ENCODE measurements at places on chromosomes 12 and 14.

- no peak for DNase-seq
These were observed 56.1 kb upstream of the FUT8 start for GRCh38 chr14:65356327-65356836.

- DNase-seq = no peak
These were observed 179.7 kb downstream of the PDZRN4 start for GRCh38 chr12:41367726-41368405.

DNA sequence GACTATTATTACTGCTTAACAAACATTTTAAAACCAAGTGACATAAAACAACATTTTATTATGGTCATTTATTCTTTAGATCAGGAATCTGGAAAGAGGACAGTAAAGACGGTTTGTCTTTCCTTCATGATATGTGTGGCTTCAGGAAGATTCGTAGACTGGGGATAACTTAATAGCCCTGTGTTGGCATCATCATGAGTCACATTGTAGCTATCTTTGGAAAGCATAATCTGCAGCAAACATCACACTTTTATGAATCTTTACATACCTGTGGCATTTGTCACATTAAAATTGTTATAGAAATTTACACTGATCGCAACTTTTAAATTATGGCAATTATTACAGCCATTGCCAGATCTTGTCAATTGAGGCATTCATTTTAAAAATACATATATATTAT lies 397.1 kb downstream of the NOVA1 start:
- no peak for DNase-seq

DNA sequence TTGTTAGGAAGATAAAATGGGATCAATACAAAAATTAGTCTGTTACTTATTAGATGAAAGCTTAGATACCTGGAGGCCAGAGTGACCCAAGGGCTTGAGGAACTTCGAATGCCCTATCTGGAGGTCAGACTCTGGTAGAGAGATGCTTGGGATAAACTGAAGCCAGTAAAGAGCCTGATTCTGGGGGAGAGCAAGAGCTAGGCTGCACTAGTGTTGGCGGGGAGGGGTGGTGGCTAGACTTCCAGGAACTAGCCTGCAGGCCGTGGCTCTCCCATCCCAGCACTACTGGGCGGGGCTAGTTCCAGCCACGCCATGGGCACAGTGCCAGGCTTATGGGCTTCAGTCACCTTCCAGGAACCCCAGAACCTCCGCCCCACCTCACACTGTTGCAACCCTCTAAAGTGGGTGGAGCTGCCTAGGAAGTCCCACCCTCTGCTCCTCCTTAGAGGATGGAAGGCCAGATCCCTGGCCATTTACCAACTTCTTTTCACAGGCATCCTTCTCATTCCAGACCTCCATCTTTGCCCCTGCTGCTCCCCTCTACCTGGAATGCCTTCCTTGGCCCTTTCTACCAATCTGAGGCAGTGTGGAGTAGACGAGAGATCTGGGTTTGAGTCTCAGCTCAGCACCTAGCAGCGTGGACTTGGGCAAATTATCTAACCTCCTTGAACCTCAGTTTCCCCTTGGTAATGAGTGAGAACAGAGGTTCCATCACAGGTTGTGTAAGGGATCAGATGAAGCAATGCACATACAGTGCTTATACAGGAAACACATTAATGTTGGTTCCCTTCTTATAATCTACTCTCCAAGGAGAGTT lies 6.3 kb upstream of the NFE2 start:
- DNase-seq = peak; percentile 47

DNA sequence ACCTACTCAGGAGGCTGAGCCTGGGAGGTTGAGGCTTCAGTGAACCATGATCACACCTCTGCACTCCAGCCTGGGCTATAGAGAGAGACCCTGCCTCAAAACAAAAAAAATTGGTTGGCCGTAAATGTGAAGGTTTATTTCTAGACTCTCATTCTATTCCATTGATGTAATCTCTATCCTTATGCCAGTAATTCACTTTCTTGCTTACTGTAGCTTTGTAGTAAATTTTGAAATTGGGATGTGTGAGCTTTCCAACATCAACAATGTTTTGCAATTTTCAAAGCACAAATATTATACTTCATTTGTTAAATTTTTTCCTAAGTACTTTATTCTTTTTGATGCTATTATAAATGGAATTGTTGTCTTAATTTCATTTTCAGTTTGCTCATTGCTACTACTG lies 24.6 kb downstream of the LIN52 start:
- no peak for DNase-seq

DNA sequence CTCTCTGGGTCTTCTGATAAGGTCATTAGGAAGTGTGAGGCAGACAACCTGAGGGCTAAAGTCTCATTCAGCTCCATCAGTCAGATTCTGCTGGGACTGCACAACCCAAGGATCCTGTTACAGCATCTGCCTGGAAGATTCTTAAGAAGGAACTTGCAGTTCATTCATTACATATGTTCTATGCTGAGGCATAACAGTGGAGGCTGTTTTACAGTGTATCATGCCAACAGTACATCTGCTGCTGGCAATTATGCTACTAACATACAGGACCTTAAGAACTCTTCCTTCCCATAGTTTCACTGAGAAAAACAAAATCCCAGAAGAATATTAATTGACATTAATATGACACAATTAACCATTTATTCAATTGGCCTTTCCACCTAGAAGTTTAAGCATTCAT lies 968.6 kb downstream of the DIO2 start:
- no peak for DNase-seq

- DNase-seq = no peak
These were observed 64.7 kb downstream of the GPR65 start for GRCh38 chr14:88069677-88070076.

DNA sequence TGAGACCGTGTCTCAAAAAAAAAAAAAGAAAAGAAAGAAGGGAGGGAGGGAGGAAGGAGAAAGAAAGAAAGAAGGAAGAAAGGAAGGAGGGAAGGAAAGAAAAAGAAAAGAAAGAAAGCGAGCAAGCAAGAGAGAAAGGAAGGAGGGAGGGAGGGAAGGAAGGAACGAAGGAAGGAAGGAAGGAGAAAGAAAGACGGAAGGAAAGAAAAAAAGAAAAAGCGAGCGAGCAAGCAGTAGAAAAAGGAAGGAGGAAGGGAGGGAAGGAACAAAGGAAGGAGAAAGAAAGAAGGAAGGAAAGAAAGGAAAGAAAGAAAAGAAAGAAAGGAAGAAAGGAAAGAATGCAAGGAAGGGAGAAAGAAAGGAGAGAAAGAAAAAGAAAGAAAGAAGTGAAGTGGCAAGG lies 504.0 kb downstream of the GLT1D1 start:
- DNase-seq = no peak

GRCh38 chr14:71290301-71290700 lies 383.0 kb downstream of the PCNX1 start:
- no peak for DNase-seq

DNA sequence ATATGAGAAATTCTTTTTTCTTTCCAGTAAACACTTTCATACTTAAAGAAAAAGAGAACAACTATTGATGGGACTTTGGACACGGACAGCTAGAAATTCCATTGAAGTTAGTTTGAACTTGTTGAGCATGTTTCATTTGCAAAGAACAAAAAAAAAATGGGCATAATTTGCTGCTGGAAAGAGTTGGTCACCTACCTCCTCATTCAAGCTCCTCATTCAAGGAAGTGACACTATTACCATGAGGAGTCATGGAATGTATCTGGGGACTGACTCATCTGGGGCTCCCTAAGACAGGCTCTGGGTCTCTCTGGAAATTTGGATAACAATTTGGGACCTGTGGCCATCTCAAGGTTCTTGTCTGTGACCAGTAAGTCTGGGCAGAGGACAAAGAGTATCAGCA lies 50.4 kb downstream of the KICS2 start:
- no peak for DNase-seq

- no peak for DNase-seq
These were observed 146.4 kb upstream of the ARID2 start for GRCh38 chr12:45582986-45583659.

- DNase-seq = no peak
These were observed 50.2 kb downstream of the ARL6IP4 start for GRCh38 chr12:123030686-123031085.

DNA sequence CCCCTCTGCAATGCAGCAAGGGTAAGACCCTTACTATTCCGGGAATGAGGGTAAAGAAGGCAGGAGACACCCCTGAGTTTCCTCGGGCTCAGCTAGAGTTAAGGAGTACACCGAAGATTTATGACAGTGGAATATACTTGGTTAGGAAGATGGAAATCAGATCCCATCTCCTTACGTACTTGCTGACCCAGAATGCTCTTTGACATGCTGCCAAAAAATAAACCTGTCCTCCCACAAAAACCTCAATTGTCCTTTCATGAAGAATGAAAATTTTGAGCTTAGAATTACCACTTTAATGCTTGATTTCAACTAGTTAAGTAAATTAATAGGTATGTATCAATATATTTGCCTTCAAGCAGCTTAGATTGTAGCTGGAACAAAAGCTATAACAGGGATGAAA lies 99.5 kb downstream of the PRIMA1 start:
- DNase-seq = no peak

GRCh38 chr14:58364316-58364715 lies 31.4 kb upstream of the TOMM20L start:
- DNase-seq = no peak

DNA sequence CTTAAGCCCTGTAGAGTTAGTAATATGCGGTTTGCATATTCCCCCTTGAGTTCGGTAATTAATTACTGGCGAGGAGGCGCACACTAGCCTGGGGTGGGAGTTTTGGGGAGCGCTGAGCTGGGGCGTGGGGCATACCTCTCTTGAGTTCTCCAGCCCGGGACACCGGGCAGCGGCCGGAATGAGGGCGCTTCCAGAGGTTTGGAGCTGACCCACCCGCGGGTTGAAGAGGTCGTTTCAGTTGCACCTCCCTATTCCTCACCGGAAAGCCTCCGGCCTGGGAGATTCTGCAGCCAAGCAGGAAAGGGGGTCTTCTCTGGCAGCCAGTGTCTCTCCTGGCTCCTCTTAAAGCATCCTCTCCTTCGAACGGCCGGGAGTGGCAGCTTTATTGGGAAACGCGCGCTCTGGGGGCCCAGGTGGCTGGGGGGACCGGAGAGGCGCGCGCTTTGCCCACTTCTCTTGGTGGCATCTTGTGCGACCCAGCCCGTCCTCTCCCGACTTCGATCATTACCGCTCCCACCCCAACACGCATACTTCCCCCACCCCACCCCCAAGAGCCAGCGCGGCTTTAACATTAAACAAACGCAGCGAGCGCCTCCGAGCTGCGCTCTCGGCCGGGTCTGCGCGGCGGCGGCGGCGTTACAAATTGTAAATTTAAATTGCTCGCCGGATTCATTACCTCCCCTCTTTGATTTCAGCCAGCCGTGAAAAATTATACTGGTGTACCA lies 3.9 kb upstream of the LHX5 start:
- no peak for DNase-seq

DNA sequence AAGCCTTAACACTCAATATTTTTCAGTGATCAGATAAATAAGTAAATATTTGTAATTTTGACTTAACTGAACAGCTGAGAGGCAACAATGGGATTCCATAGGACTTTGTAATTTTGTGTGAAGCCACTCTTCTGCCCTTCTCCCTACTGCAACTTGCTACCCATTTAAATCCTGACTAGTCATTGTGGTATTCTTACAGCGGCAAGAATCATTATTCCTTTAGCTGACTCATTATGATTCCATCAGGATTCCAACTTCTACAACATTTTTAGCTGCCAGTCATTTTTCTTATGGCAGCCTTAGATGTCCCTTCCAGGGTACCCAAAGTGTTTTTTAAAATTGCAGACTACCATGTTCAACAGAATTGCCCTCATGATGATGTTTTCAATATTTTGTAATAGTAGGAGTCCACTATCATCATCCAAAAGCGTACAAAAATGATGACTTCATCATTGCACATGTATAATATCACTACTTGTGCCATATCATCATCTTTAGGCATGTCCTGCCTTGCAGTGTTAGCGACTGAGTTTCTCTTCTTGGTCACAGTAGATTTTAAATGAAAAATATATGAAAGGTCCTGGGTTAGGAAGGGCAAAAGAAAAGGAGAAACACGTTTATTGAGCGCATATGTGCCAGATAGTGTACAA lies 5.1 kb upstream of the MAGOHB start:
- DNase-seq = no peak

- DNase-seq = no peak
These were observed 119.6 kb downstream of the SYNE2 start for GRCh38 chr14:63972323-63972932.

- DNase-seq = no peak
These were observed 36.3 kb downstream of the STK38L start for GRCh38 chr12:27280412-27280811.

GRCh38 chr14:22531451-22532344 lies 57.3 kb downstream of the DAD1 start:
- DNase-seq = no peak

GRCh38 chr14:33464254-33464962 lies 486.5 kb downstream of the EGLN3 start:
- DNase-seq = no peak

GRCh38 chr14:52080808-52081755 lies 12.2 kb upstream of the NID2 start:
- DNase-seq = no peak

DNA sequence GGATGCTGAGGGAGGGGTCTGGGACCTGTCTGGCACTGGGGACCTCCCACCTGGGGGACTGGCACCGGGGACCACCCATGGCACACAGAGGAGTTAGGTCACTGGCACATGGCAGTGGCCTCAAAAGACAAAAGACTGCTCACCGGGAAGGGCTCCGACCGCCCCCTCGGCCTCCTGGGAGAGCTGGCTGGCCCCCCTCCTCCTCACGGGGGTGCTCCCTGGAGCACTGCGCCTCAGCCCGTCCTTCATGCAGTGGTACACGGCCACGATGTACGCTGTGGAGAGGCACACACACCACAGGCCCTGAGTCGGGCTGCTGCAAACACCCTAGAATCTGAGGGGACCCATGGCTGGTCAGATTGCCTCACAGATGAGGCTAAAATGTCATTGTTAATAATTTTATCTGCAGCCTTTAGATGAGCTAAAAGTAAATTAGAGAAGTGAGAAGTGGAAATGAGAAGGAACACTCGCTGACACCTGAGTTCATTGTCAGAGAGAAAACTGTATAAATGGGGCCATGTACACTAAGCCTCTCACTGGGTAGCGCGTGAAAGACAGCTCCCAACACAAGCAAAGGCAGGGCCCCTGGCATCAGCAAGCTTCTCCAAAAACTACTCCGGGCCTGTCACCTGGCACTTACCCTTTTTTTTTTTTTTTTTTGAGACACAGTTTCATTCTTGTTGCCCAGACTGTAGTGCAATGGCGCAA lies 14.1 kb downstream of the P2RX2 start:
- no peak for DNase-seq

DNA sequence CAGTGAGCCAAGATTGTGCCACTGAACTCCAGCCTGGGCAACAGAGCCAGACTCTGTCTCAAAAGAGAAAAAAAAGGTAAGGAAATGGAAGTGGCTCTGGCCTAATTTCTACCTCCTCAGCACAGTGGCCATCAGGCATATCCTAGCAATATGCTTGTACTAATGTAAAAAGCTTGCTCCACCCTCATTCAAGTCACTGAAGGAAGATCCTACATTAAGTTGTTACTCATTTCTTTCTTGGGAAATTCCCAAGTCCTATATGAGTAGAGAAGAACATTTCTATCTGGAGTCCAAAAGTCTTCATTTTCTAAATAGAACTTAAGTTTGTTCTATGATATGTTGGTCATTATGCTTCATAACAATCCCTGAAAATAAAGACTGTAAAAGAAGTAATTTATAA lies 67.3 kb upstream of the HOXC13 start:
- DNase-seq = no peak

Measured in KG1 (cell line).